Right lung (tissue), 10 donors: ENCODE measurements at places on chromosomes 13 and 19. TPM values are rescaled to one million over a fixed set of nuclear protein-coding genes. Genes with fewer than 3 reads are reported as not detected.

Gene IGFL3
- not detected for polyA plus RNA-seq

Gene FGF14
- 1.0 TPM for polyA plus RNA-seq

Gene KLK13
- polyA plus RNA-seq, result 0.30 TPM

Gene ZNF738
- polyA plus RNA-seq, result 34.9 TPM

Gene PLVAP
- 19.6 TPM for polyA plus RNA-seq

Gene CEACAM16
- polyA plus RNA-seq, result not detected

Gene ATP4A
- polyA plus RNA-seq, result not detected

Gene WDR87
- polyA plus RNA-seq, result 0.03 TPM

Gene YJEFN3
- 14.8 TPM for polyA plus RNA-seq

Gene NFIC
- 35.6 TPM for polyA plus RNA-seq
